ENCODE measurements at places on chromosomes 5 and 9. TPM values are rescaled to one million over a fixed set of nuclear protein-coding genes. Genes with fewer than 3 reads are reported as not detected.

GRCh38 chr5:144773628-144774027 is 603.0 kb downstream of the KCTD16 start:
- H3K27ac ChIP-seq, result no peak overlapping the region
- H3K27me3 ChIP-seq, result no peaks in the 10 kb centered on the region
- no peaks in the 10 kb centered on the region for H3K36me3 ChIP-seq

The DNAJC21 gene
- 10.1 TPM for polyA plus RNA-seq

DNA sequence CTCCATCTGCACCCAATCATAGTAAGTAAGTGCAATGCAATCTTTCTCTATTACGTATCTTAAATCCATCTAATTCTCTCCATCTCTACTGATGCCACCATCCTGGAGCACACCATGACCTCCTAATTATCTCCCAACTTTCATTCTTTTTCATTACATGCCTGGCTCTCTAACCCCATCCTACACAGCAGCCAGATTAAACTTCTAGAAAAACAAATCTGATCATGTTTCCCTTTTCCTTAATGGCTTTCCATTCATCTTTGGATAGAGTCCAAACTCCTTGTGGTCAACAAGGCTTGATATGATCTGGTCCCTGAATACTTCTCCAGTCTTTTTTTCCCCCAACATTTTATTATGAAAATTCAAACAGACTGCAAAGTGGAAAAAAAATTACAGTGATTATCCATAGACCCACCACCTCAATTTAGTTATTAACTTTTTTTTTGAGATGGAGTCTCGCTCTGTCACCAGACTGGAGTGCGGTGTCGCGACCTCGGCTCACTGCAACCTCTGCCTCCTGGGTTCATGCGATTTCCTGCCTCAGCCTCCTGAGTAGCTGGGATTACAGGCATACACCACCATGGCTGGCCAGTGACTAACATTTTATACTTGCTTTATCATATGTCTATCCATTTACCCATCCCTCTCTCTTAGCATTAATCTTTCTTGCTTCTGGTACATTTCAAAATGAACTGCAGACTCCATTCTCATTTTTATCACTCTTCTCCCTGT is 5.2 kb downstream of the PPP2R2B start:
- peaks cover 12% of the 10 kb centered on the region for H3K4me1 ChIP-seq
- no peaks in the 10 kb centered on the region for H3K36me3 ChIP-seq
- no peak overlapping the region for H3K4me3 ChIP-seq
- no peaks in the 10 kb centered on the region for H3K27me3 ChIP-seq
- H3K27ac ChIP-seq, result no peak overlapping the region

GRCh38 chr5:175821790-175822211 is 49.6 kb upstream of the CPLX2 start:
- H3K4me1 ChIP-seq, result no peaks in the 10 kb centered on the region
- no peak overlapping the region for H3K27ac ChIP-seq
- H3K36me3 ChIP-seq, result no peaks in the 10 kb centered on the region
- H3K27me3 ChIP-seq, result peaks cover 8% of the 10 kb centered on the region
- no peak for DNase-seq

- no peak overlapping the region for H3K4me3 ChIP-seq
- DNase-seq, result no peak
- H3K36me3 ChIP-seq, result no peaks in the 10 kb centered on the region
- H3K27me3 ChIP-seq, result no peaks in the 10 kb centered on the region
- H3K4me1 ChIP-seq, result peaks cover 61% of the 10 kb centered on the region
Measured at GRCh38 chr5:138545919-138546562, 3.0 kb upstream of the ETF1 start.

GRCh38 chr5:172502969-172503368 is 48.6 kb upstream of the SH3PXD2B start:
- no peaks in the 10 kb centered on the region for H3K4me1 ChIP-seq
- no peak overlapping the region for H3K27ac ChIP-seq
- no peaks in the 10 kb centered on the region for H3K27me3 ChIP-seq
- H3K4me3 ChIP-seq, result no peak overlapping the region
- DNase-seq, result no peak

DNA sequence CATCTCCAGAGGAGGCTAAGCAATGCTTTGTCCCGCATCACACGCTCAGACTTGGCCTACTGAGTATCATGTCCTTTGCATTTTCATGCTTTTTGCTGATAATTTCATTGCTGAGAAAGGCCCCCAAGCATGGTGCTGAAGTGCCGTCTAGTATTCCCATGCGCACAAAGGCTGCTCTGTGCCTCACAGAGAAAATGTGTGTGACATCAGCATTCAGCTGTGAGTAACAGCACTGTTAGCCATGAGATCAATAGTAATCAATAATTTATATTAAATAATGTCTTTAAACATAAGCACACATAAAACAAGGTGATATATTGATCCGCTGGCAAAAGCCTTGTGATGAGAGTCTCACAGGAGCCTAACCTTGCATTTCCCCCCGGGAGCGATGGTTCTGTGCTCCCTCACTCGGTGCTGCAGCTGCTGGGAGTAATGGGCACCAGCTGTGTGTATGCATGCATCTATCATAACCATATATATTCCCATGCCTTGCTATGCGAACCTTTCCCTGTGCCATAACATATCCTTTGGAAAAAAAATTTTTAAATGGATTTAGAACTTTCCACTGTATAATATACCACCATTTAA is 50.4 kb upstream of the RNF130 start:
- DNase-seq, result no peak
- H3K4me3 ChIP-seq, result no peak overlapping the region
- no peaks in the 10 kb centered on the region for H3K4me1 ChIP-seq
- no peaks in the 10 kb centered on the region for H3K36me3 ChIP-seq
- no peaks in the 10 kb centered on the region for H3K27me3 ChIP-seq
- H3K27ac ChIP-seq, result no peak overlapping the region

Data from CD4-positive, alpha-beta memory T cell (primary cell).